A172 (cell line): ENCODE measurements at places on chromosomes 5 and 9.

DNA sequence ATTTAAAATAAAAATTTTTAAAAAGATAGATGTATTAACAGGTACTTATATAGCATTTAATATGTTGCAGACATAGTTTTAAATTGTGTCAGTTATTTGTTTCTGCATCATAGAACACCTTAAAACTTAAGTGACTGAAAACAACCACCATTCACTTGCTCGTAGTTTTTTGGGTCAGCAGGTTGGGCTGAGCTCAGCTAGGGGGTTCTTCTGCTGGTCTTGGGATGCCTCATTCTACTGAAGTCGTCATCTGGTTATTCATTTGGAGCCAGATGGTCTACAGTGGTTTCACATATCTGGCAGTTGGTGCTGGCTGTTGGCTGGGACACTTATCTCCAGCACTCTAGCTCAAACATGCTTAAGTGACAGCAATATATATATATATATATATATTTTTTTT, 29.6 kb downstream of the PSAT1 start:
- DNase-seq = no peak

GRCh38 chr5:114544561-114544960, 182.7 kb downstream of the KCNN2 start:
- DNase-seq = no peak

- no peak for DNase-seq
Measured at GRCh38 chr5:81533629-81534405, 139.9 kb upstream of the ACOT12 start.

GRCh38 chr9:8070779-8071444, 271.3 kb upstream of the DMAC1 start:
- DNase-seq = no peak

- no peak for DNase-seq
Measured at GRCh38 chr9:136002881-136003280, 41.7 kb upstream of the UBAC1 start.

DNA sequence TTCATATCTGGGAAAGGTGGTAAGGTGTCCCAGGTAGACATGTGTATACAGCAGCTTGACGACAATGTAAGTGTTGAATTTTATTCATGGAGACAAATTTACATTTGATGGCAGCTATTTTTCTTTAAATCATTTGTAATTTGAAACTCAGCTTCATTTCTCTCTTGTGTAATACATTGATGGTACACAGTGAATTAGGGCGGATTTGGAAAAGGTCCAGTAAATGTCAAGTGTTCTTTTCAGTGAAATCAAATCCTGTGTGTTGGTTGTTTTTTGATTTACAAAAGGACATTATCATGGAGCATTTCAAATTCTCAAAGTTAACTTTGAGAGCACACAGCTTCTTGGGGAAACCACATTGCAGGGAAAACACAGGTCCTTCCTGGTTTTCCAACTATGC, 30.0 kb upstream of the PCSK1 start:
- no peak for DNase-seq

DNA sequence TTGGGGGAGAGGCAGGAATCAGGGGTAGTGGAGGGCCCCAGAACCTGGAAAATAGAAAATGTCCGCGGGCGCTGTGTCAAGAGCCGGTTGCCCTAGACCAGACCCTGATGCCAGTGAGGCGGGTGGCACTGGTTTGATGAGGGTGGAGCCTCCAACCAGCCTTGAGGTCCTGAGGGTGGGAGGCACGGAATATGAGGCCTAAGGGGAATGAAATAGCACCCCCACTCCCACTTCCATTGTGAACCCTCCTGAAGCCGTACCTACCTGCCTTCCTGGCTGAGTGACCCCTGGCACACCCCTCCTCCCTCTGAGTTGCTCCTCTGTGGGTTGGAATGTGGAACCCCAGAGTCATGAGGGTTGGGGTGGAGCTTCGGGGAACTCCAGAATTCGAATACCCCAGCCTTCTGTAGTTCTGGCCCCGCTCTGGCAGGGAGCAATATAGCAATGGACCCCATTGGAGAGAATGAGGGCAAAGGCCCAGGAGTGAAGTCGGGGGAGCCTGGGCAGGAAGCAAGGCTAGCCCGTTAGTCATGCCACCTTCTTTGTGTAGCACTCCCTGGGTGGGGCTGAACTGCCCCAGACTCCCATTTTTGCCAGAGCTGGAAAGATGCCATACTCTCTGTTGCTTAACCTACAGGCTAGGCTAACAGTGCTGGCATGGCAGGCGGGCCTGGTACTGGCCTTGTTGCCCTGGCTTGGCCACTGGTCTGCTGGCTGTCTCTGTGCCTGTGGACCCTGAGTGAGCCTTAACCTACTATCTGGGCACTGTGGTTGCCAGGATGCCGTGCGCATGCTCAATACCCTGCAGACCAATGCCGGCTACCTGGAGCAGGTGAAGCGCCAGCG, 1.0 kb downstream of the FPGS start:
- peak; percentile 79 for DNase-seq

DNA sequence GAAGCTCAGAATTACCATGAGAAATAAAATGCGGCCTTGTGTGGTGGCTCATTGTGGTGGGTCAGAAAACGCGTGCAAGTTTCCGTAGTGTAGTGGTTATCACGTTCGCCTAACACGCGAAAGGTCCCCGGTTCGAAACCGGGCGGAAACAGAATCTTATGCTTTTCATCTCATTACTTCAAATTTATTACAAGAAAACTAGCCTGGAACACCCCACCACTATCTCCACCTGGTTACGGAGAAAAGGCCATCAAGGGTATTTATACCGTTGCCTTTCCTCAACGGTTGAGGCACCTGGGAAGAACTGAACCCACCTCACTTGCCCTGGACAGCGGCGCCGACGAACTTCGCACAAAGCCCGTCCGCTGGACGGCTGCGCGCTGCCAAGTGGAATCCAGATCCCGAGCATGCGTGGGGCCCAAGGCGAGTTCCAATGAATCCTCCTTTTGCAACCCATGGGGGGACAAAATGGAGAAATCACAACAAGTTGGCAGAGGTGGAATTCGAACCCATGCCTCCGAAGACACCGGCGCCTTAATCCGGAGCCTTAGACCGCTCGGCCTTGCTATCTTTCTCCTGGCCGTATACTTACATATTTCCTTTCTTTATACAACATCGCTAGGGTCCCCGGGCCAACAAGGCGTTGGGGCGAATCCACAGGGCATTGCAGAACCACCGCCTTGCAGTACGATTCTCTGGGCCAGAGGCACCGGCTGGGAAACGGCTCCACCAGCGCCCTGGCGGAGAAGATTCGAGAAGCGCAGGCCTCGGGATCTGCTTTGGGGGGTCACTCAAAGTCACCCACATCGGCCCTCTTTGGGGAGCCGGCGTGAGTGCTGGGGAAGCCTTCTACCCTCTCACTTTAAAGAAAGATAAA, 16.9 kb downstream of the OR2V2 start:
- DNase-seq = no peak

GRCh38 chr5:78841767-78842166, 143.3 kb downstream of the ARSB start:
- DNase-seq = peak; percentile 50

DNA sequence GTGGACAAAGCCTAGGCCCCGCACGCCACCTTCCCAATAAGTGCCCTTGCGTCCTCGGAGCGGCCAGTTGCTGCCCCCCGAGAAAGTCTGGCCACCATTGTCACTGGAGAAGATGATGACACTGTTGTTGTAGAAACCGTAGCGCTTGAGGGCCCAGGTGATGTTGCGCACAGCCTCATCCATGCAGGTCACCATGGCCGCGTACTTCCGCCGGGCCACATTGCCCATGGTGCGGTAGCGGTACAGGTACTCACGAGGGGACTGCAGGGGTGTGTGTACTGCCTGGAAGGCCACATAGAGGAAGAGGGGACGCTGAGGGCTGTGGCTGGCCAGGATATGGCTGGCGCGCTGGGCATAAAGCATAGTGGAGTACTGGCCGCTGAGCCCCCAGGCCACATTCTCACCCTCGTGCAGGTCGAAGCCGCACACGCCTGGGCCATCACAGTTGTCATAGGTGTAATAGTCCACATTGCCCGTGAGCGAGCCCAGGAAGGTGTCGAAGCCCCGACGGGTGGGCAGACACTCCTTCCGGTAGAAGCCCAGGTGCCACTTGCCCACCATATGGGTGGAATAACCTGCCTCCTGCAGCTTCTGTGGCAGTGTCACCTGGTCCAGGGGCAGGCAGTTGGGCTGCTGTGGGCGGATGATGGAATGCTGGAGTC, 4.6 kb downstream of the ARSI start:
- no peak for DNase-seq

DNA sequence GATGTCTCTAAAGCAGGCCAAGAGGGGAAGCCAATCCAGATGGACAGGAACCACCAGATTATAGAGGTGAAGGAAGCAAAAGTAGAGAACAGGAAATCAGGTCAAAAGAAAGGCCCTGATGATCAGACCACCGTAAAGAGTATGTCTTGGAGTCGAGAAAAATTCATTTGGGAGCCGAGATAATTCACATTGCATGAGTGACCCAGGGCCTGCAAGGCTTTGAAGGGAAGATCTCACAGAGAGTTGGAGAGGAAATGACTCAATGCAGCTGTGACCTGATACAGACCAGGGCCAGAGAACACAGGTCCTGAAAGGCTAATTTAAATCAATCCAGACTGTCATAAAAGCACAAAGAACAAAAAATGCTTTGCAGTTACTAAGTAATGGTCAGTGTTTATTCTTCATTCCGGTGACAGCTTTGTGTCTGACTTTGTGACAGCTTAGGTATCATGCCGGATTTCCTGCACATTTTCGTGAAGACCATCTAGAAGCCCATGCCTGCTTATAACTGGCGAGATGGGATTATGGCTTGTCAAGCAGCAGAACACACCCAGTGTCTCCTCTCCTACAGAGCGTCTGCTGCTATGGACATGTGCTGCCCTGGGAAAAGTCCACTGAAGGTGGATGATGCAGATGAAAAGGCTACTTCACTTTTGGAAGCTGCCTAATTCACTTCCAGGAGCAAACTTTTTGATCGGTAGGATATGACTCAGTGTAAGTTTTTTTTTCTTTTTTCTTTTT, 5.8 kb upstream of the ACTBL2 start:
- DNase-seq = peak; percentile 78

- DNase-seq = no peak
Measured at GRCh38 chr9:137127301-137128157, 11.4 kb upstream of the GRIN1 start.

DNA sequence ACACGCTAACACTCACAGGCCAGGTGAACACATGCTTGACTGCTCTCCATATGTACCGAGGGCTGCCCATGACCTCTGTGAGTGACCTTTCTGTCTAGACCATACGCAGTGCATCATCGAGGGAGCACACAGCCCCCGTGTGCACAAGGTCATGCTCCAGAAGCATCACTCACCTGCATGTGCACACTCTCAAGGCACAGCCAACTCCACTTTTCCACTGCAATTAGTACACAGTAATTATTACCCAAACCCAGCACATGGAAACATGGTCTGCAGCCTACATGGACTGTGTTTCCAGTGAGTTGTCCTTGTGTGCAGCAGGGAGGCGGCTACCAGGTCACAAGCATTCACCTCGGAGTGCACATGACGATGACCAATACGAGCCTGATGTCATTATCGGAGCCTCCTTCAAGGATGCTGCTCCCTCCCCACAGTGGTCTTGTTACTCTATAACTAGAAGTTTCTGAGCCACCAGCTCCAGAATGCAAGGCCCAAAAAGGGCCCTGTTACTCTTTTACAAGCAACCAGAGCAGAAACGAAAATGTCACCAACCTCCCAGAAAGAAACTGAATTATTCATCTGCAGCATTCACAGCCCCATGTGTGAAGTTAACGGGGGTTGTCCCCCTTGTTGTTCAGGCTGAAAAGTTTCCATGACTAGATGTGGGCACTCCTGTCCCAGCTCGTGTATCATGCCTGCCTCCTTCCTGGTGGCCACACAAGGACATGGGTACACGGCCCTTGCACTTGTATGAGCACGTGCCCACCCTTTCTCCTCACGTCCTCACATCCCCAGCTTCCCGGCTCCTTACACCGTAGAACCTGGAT, 31.2 kb downstream of the SEMA4D start:
- DNase-seq = no peak

DNA sequence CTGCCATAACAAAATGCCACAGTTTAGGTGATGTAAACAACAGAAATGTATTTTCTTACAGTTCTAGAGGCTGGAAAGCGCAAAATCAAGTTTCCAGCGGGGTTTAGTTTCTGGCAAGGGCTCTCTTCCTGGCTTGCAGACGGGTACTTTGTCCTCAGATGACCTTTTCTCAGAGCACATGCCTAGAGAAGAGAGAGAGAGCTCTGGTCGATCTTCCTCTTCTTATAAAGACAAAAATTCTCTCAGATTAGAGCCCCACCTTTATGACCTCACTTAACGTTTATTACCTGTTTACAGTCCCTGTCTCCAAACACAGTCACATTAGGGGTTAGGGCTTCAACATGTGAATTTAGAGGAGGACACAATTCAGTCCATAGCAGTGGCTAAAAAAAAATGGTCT, 119.7 kb downstream of the CETN3 start:
- DNase-seq = peak; percentile 8

- peak; percentile 74 for DNase-seq
Measured at GRCh38 chr9:87959916-87960581, 14.3 kb downstream of the CDK20 start.

DNA sequence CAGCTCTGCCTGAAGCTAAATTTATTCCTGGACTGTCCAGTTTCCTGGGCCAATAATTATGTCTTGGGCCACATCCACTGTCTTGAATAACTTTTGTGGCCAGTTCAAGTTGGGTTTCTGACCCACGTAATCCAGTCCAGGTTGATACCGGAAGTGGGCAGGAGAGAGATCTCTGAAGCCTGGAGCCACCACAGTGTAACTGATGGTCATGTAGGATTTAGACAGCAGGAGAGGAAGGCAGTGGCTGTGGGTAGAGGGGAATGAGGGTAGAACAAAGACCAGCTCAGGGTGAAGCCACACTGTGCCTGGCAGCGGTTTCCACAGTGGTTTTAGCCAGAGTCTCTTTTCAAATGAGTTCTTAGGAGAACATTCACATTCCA, 30.2 kb downstream of the SH3PXD2B start:
- no peak for DNase-seq

- no peak for DNase-seq
Measured at GRCh38 chr5:108251350-108251749, 130.5 kb downstream of the FBXL17 start.

GRCh38 chr9:69918322-69918721, 97.7 kb downstream of the CFAP95 start:
- no peak for DNase-seq

- DNase-seq = no peak
Measured at GRCh38 chr9:122020398-122020797, 72.7 kb downstream of the TTLL11 start.

DNA sequence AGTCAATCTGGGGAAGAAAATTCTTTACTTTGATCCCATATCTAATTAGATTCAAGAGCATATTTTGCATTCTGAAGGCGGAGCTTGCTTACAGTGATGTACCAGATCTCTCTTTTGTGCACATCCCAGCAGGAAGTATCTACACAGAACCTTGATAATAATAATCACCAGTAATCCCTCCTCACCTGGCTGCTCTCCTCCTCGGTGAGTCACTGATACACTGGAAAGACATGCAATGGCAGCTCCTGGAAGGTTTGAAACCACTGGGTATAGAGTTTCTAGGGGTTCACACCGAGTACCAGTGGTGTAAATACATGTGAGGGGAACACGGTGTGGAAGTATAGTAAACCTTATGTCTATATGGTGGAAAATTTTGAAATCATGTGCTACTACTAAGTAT, 205.5 kb upstream of the TARS1 start:
- DNase-seq = no peak

GRCh38 chr5:122947372-122947771, 89.2 kb downstream of the PPIC start:
- no peak for DNase-seq

- peak; percentile 34 for DNase-seq
Measured at GRCh38 chr5:148336704-148337435, 1.5 kb downstream of the SPINK9 start.

GRCh38 chr5:83720836-83721537, at the start of gene HAPLN1:
Gene HAPLN1 (minus strand): TSS chr5:83720855. CDS start chr5:83673523, 47,332 bp downstream.
- peak; percentile 13 for DNase-seq
